GM12891 (cell line): ENCODE measurements at places on chromosomes 2 and 18.

DNA sequence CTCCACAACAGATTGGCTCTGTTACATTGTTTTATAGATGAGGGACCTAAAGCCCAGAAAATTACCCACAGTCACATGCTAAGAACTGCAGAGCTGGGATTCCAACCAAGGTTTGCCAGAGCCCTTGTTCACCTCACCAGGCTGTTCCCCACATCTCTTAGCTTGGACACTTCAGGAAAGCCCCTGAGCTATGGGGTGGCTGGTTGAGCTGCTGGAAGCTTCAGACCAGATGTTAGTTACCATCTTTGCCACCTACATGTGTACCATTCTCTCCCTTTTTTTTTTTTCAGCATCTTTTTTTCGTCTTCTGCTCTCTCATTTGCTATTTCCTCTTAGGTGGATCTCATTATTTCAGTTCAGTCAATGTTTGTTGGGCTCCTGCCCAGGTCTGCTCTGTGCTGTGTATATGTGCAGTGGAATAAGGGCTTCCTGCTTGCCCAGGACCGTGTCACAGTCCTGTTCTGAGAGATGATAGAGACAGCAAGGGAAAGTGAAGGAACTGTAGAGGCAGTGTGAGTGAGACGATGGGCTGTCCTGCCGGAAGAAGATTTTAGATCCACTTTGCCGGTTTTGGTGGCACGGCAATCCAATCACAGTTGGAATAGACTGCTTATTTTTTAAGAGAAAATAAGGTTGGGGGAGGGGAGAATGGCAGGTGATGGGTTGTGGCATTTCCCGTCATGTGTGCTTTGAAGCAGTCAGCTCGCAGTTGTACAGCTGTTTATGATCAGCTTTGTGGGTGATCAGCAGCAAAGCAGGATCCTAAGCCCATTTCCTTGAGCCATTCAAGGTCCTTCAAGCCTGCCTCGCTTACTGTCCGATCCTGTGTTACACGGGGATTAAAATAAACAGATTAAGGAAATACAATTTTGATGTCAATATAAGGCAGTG lies 152.6 kb downstream of the RTN4 start:
- DNase-seq = no peak

- DNase-seq = no peak
Measured at GRCh38 chr2:205836477-205837221, 154.3 kb downstream of the NRP2 start.

DNA sequence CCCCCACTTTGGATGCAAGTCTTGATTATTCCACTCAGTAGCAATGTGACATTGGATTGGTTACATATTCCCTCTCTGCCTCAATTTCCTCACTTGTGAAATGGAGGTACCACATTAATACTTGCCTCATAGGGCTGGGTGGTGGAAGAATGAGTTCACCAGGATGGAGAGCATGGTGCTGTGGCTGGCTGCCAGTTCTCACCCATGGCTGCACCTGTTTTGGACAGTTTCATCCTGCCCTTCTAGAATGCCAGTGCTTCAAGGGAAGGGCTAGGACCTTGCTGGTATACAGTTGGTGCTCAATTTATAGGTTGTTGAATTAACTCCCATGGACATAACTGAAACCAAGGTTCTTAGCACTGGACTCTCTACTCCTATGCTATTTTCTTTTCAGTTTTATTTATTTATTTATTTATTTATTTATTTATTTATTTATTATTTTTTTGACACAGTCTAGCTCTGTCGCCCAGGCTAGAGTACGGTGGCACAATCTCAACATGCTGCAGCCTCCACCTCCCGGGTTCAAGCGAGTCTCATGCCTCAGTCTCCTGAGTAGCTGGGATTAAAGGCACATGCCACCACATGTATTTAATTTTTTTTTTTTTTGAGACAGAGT lies 5.3 kb upstream of the SH3RF3 start:
- DNase-seq = no peak

DNA sequence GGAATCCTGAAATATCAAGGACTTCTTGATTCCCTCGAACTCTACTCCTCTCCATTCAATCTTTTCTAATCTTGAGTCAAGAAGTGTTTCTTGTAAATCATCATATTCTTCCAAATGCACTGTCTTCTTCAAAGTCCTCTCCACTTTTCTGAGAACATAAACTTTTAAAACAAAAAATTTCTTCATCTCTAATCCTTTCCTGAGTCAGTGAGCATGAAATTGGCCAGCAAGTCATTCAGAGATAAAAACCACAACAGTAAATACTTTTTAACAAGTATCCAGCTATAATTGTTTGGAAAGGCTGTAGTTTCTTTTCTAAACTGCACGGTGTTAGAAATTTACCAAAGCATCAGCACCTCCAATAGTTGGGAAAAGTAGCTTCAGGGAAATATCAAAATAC lies 312.6 kb upstream of the GALNT5 start:
- no peak for DNase-seq

DNA sequence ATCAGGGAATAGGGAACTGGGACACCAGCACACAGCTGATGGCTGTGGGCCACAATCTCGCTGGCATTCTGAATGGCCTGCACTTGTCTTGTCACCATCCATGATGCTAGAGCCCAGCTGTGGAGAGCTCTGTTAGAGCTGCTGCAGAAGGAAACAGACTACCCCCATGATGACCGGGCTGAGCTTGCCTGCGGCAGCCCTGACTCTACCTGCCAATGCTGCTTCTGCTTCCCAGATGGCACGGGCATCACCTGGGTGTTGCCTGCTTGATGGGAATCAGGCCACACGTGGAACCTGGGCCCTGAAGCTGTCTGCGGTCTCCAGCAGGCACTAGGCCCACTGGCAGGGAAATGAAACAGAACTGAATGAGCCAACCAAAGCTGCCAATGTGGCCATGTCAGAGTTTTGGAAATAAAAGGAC lies 11.2 kb upstream of the DAW1 start:
- no peak for DNase-seq

GRCh38 chr2:50097148-50097547 lies 934.8 kb downstream of the NRXN1 start:
- DNase-seq = no peak

GRCh38 chr2:10362096-10362897 lies 59.6 kb downstream of the HPCAL1 start:
- no peak for DNase-seq

- DNase-seq = no peak
Measured at GRCh38 chr18:32328974-32329373, 139.1 kb downstream of the MEP1B start.

DNA sequence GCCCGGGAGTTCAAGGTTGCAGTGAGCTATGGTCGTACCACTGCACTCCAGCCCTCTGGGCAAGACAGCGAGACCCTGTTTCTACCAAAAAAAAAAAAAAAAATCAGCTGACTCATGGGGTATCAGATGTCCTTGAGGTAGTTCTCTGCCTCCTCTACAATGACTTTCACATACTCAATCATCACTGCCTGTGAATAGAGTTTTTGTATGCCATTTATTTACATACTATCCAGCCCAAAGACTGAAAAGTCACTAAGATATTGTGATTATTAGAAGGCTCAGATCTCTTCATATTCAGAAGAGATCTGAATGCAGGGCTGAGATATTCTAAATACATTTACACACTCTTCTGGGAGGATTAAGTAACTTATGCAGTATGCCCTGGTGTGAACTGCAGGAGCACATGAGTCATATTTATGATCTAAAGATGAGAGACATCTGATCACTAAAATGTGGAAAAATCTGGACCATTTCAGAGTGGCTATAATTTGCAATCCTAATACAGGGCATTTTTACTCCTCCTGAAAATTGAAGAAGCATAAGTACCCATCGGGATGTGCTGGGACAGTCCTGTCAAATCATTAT lies 38.9 kb downstream of the KLF7 start:
- no peak for DNase-seq

DNA sequence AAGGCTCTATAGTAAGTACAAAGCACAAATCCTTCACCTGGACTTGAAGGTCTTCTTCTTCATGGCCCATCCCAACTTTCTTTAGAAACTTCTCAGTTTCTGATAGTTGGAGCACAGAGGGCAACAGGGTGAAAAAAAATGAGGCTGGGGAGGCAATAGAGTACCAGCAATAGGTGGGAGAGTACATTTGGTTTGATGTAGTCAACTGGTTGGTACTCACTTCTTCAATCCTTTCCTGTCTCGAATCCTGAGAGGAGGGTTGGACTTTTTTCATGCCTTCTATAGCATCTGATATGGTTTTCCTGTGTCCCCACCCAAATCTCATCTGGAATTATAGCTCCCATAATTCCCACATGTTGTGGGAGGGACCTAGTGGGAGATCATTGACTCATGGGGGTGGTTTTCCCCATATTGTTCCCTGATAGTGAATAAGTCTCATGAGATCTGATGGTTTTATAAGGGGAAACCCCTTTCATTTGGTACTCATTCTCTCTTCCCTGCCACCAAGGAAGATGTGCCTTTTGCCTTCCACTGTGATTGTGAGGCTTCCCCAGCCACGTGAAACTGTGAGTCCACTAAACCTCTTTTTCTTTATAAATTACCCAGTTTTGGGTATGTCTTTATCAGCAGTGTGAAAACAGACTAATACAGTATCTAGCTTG lies 75.9 kb upstream of the LCLAT1 start:
- no peak for DNase-seq

GRCh38 chr2:161599842-161600241 lies 24.4 kb upstream of the SLC4A10 start:
- DNase-seq = no peak

- DNase-seq = no peak
Measured at GRCh38 chr2:237956402-237956736, 10.4 kb upstream of the UBE2F start.

DNA sequence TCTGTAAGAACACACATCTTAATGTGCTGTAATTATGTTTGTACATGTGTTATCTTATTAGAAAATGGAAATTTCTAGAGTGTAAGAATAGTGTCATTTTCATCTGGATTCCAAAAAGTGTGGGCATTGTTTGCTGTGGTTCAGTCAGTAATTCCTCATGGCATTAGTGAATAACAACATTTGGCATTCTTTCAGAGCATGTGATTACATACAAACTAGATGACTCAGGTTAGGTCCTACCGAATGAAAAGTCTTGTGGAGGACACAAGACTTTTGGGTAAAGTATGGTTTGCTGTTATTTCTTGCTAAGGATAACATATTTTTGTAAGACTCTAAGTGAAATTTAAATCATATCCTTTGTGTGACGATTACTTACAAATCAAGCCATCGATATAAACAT lies 593.1 kb upstream of the NRXN1 start:
- DNase-seq = no peak

DNA sequence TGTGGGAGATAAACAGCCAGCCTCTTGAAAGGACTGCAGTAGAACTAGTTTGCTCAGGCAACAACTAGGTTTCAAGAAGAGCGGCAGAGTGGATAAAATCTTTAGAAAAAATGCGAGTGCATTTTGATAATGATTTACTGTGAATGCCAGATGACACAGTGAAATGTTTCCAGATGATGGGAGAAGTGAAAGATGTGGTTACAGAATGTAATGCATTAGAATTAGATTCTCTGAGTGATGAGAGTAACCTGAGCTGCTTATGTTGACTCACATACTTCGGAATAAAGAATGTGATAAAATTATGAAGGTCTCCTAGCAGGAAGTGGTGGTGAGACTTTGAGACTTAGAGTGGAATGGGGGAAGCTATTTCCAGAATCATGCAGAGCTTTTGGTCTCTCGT lies 184.3 kb downstream of the GULP1 start:
- no peak for DNase-seq

- no peak for DNase-seq
Measured at GRCh38 chr2:132795220-132795619, 125.2 kb upstream of the LYPD1 start.

DNA sequence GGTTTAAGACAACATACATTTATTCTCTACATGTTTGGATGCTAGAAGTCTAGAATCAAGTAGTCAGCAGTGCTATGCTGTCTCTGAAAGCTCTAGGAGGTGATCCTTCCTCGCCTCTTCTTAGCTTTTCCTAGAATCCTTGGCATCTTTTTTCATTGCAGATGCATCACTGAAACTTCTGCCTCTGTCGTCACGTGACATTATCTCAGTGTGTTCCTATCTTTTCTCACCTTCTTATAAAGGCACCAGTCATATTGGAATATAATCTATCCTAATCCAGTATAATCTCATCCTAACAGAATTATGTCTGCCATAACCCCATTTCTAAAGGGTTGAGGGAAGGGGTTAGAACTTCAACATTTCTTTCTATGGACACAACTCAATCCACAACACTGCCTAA lies 851.2 kb upstream of the CRIM1 start:
- DNase-seq = no peak

GRCh38 chr2:150997702-150998440 lies 263.8 kb downstream of the RBM43 start:
- no peak for DNase-seq

GRCh38 chr2:163011000-163011399 lies 172.4 kb upstream of the KCNH7 start:
- no peak for DNase-seq

- DNase-seq = no peak
Measured at GRCh38 chr18:45408218-45408617, 207.1 kb upstream of the SLC14A2 start.

DNA sequence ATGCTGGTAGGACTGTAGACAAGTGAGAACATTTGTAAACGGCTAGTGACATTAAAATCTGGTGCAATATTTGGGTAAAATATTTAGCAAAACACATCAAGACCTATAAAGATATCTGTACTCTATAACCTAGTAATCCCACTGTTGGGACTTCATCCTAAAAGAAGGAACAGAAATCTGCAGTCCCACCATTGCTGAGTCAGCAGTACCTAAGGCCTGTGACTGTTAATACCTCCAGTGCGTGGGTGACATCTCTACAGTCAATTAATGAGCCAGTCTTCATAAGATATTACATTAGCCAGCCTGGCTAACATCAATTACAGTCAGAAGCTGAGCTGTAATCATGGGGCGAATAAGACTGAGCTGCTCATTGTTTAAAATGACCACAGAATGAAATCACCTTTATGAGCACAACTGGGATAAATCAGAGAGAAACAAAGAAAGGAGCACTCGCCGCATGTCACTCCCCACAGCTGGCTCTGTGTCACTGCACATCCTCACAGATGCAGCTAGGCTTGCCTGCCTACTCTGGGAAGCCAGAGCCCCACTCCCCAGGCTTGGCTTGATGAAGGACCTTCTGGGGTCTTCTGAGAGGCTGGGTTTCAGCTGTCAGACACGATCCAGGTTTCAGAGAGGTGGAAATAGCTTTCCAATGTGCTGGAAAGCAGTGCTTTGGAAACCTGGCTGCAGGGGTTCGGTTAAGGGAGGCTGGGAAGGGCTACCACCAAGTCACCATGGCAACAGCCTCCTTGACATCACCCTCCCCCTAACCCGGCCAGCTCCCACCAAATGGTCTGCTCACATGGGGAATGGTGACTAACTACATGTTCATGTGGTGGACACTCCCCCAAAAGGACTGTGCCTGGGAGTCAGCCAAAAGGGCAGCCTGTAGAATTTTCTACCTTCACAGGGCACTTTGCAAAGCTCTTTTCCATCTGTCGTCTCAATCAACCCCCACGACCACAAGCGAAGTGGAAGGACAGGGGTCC lies 145.0 kb downstream of the ZBTB7C start:
- DNase-seq = no peak

GRCh38 chr2:187017438-187017837 lies 168.5 kb upstream of the ZSWIM2 start:
- DNase-seq = no peak

DNA sequence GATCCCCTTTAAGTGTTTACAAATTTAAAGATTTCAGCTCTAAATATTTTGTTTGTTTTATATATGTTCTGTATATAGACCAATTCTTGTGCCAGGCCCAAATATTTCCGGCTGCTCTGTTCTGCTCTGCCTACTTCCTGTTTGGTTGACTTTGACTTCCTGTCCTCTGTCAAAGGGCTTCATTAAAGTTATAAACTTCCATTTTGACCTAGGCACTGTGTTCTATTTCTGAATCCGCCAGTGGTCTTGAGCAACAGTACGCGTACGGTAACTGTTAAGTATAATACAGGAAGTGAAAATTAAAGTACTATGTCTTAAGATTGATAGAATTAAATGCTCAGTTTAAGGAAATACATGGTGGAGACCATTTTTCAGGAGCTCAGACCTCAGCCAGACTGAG lies 13.5 kb upstream of the REL start:
- DNase-seq = no peak
